ENCODE measurements at places on chromosomes 1 and 21.

DNA sequence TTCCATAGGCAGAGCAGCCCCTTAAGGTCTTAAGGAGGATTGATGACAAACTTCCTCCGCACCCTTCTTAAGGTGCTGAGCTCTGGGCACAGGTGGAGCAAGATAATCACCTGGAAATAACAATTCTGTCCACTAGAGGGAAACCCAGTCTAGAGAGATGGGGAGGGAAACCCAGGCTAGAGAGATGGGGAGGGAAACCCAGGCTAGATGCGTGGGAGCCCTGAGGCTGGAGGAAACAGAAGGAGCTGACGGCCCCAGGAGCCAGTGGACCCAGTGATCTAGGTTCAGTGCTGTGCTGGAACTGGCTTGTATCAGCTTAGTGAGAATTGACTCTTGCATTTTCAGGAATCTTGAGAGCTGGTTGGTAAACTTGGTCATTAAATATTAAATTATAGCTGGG, 17.8 kb upstream of the MYCL start:
- no peak for DNase-seq

DNA sequence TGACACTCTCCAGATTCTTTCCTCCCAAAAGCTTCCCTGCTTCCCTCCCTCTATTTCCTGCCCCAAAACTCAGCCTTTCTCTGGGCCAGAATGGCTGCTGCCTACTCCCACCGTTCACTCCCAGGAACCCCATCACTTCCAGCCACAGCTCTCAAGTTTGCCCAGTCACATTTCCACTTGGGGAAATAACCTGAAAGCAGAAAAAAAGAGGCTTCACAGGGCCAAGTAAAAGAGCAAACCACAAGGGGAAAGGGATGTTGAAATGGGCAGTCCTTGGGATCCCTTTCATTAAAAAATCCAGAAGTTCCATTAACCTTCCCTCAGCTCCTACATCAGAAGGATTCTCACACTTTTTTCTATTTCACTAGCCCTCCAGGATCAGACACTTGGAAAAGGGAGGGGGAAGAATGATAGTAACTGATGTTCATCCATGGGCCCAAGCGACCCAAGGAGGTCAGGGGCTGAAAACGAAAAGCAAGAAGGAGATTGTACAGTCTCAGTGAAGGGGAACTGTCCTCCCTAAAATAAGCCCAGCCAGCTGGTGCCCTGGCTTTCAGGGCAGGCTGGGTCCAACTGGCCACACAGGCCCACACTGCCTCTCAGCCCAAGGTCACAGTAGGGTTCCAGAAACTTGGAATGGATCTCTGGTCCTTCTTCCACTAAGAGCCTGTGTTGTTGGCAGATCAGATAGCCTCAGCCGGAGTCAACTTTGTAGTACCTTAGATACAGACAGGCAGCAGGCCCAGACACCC, 49.7 kb downstream of the DMAP1 start:
- no peak for DNase-seq

- no peak for DNase-seq
Observed at GRCh38 chr1:203320591-203321272, 15.4 kb downstream of the BTG2 start.

DNA sequence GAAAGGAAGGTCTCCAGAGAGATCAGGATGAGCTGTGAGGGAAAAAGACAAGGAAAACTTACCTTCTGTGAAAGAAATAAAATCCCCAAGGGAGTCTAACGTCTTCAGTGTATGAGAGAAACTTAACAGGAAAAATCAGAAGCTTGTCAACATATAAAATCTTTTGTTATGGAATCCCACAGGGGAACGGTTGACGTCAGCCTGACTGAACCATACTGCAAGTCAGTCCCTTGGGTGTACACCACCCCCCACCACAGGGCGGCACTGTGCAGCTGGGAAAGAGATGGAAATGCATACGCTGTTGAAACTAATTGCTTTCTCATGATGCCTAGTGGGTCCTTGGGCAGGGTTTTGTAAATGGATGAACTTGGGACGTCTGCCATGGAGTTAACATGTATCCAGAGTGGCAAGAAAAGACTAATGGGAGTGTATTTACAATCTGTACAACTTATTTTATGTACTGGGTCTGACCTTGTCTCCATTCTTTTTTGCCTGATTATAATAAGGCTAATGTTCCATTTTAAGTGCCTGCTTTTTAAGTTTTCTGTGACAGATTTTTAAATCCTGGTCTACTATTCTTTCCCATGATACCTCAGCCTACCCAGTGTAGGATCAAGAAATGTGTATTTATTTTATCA, 22.7 kb downstream of the UTP25 start:
- DNase-seq, result no peak

GRCh38 chr1:157437296-157437695, 115.0 kb downstream of the FCRL5 start:
- no peak for DNase-seq
